Activated T-helper 1 cell treated with anti-CD3 and anti-CD28 coated beads, Interleukin-12 subunit alpha, Interleukin-12 subunit beta, Interleukin-2, Interleukin-4 antibody, amounts not matched to agents 30 ng/mL and 10 ng/mL and 1 ng/mL, durations not matched to agents 14 hours and 24 hours and 36 hours (primary cell): ENCODE measurements at places on chromosomes 16 and 17.

DNA sequence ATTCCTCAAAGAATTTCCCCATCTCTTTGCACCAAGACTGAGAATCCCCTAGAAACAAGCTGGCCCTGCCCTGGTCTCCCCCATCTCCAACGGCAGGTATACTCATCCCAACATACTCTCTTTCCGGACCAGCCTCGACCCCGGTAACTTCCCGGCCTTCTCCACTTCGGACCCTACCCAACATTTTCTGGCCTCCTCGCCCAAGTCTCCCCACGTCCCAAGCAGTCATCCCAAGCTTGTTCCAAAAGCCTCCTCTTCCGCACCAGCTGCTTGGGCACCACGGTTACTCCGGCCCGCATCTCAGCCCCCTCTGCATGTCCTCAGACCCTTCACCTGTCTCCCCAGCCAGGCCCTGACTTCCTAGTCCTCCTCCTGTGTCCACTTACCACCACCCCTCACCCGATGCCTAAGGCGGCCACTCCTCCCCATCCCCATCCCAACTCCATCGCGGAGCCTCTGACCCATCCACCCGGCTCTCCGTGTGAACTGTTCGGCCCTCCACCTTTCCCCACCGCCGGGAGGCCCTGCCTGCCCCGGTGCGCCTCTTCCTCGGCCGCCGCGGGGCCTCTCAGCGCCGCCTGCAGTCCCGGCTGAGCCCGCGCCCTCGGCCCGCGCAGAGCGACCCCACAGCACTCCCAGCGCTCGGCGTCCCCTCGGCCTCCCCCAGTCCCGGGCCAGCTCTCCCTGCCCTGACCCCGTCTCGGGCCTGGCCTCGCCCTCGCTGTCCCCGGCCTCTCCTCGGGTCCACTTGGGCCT lies 994 bp downstream of the PITPNA start:
- DNase-seq = peak; percentile 27

GRCh38 chr17:33980193-33980592 lies 274.9 kb upstream of the CCL2 start:
- no peak for DNase-seq

DNA sequence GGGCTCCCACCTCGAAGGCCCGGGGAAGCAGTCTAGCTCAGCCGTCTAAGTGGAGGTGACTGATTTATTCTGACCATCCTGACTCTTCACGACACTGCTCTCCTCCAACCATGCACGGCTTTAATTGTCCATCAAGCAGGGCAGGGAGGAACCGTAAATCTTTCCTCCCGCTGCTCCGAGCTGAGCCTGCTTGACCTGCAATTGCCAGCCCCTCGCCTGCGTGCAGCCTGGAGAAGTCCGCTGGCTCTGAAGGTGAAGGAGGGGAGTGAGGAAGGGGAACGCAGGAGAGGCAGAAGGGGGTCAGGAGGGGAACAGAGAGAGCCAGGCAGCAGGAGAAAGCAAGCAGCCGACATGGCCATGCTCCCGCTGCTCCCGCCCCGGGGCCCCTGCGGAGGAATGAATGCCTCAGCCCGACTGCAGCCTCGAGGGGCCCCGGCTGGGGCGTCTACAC lies 10.1 kb downstream of the RBFOX3 start:
- no peak for DNase-seq

GRCh38 chr17:21301593-21302550 lies 17.4 kb downstream of the MAP2K3 start:
- DNase-seq = no peak

DNA sequence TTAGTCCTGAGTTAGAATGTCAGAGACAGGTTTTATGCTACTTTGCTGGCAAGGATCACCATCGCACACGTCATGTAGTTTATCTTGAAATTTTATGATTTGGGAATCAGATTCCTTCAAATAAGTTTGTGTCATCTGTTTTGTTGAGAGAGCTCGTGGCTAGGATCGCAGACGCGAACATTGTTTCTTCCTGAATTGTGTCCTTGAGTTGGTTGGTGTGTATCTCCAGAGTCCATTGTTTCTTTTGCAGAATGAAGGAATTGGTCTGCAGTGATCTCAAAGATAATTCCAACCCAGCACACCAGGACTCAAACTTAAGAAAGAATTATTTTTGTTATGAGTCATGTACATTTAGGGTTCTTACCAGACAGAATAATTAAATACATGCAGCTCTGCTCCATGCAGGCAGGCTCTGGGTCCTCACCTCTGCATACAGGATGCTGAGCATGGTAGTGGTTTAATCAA lies 51.6 kb downstream of the PRKCA start:
- DNase-seq = no peak

- DNase-seq = no peak
Measured at GRCh38 chr17:63646488-63646806, 24.2 kb downstream of the MAP3K3 start.

- DNase-seq = no peak
Measured at GRCh38 chr17:42669977-42670788, 6.6 kb downstream of the PLEKHH3 start.

- no peak for DNase-seq
Measured at GRCh38 chr16:84534815-84535214, 30.4 kb upstream of the MEAK7 start.

DNA sequence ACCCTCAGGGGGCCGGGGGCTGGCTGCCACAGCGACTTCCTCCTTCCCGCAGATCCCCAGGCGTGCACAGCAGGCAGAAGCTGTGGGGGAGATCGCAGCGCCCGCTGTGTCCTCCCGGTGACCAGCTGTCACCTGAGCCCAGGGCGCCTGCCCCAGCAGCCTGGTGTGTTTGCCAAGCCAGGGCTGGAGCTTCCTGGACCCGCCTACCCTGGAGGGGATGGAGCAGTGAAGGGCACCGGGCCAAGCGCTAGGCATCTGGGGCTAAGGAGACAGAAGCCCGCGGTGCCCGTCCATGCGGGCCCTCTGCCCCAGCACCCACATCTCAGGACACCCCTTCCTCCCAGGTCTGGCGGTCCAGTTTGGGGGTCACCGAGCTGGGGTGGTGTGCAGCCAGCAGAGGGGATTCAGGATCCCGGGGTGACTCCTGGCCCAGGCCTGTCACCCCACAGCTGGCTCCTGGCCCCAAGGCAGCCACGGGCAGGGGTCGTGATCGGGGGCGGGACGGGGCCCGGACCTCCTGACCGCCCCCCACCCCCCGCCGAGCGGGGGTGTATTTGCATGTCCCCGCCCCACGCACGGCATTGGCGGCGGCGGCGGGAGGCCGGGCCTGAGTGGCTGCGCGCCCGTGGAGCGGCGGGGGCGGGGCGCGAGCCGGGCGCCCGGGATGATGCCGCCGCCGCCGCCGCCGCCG lies at the start of gene RAB26:
RAB26 (plus strand) TSS at position 645 of the 691 bp plus-strand sequence. CDS start 159 bp downstream, outside the sequence.
- peak; percentile 63 for DNase-seq

- DNase-seq = no peak
Measured at GRCh38 chr16:68228652-68229051, 7.3 kb downstream of the ESRP2 start.

DNA sequence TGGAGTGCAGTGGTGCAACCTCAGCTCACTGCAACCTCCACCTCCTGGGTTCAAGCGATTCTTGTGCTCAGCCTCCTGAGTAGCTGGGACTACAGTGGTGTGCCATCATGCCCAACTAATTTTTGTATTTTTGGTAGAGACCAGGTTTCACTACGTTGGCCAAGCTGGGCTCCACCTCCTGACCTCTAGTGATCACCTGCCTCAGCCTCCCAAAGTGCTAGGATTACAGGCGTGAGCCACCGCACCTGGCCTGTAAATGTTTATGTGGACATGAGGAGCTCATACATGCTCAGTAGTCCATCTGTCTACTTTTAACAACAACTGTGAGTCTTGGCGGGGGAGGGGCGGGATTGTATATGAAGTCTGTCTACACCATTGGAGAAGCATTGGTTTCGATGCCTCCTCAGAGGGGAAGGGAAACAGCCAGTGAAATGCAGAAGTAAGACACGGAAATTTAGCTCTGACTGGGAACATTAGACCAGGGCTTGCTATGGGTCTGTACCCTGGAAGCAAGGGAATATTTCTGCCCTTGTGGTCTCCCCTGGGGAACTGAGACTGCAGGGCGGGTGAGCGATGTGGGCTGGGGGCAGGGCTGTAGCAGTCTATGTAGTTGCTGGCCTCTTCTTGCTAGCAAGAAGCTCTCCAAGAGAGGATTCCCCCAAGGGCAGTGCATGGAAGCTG lies 9.3 kb downstream of the NUBP1 start:
- no peak for DNase-seq

DNA sequence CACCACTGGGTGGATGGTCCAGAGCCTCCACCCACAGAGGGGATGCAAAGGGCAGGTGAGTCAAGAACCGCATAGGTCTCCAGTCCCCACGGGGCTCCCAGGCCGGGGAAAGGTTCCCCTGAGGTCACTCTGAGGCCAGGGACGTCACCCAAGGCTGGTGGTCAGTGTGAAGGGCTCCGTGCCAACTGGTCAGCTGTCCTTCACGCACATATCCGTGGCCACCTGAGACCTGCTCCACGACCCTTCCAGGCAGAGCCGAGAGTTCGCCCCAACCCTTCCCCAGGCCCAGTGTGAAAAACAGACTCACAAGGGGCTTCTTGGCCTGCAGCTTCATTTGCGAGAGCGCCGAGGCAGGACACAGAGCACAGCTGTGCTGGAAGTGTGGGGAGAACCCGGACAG lies 2.8 kb downstream of the TSR3 start:
- no peak for DNase-seq

GRCh38 chr16:23520500-23520899 lies 10.2 kb upstream of the GGA2 start:
- no peak for DNase-seq

- DNase-seq = no peak
Measured at GRCh38 chr17:10149573-10150399, 48.6 kb downstream of the GAS7 start.

DNA sequence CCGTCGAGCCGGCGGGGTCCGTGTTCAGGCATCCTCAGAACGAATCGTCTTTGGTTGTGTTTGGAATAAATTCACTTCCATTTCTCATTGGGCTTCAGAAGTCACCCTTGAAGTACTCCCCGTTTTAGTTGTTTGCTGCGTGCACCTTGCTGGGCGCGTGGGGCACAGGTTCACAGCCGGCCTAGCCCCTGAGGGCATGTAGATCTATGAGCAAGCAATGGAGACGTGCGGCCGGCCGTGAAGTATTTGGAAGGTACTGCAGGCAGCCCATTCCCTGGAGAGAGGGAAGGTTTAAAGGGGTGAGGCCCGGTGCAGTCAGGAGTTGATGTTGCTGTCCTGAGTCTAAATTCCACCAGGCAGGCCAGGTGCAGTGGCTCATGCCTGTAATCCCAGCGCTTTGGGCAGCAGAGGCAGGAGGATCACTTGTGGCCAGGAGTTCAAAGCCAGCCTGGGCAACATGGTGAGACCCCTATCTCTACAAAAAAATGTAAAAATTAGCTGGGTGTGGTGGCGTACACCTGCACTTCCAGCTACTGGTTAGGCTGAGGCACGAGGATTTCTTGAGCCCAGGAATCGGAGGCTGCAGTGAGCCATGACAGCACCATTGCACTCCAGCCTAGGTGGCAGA lies 714 bp downstream of the ACSF3 start:
- DNase-seq = no peak

GRCh38 chr17:39660397-39661385 lies 4.5 kb upstream of the TCAP start:
- DNase-seq = no peak

- no peak for DNase-seq
Measured at GRCh38 chr17:43380307-43380706, 18.5 kb upstream of the ARL4D start.
